Fibroblast of skin of scalp (primary cell): ENCODE measurements at places on chromosomes 13 and 19.
A peak's percentile ranks its signal among the peaks of the same experiment; 100 is the strongest.

- peak; percentile 42 for DNase-seq
Measured at GRCh38 chr19:29263305-29264135, 50.6 kb upstream of the UQCRFS1 start.

DNA sequence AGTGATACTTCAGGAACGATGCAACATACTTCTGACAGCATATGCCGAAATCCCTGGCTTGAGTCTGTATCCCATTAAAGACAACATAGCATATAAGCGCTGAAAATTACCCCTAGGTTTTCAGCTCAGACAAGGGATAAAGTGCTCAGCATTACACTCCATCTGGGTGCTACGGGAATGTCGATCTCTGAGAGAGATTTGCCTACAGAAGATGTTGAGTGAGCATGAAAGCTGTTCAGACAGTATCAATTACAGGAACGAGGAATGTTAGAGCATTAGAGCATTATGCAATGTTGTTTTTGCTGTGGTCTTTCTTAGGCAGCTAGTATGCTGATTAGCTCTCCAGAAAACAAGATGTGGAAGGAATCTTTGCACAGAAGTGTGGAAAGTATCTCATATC lies 484.5 kb downstream of the LIG4 start:
- peak; percentile 19 for DNase-seq

GRCh38 chr13:49183672-49184325 lies 36.3 kb upstream of the MLNR start:
- no peak for DNase-seq

DNA sequence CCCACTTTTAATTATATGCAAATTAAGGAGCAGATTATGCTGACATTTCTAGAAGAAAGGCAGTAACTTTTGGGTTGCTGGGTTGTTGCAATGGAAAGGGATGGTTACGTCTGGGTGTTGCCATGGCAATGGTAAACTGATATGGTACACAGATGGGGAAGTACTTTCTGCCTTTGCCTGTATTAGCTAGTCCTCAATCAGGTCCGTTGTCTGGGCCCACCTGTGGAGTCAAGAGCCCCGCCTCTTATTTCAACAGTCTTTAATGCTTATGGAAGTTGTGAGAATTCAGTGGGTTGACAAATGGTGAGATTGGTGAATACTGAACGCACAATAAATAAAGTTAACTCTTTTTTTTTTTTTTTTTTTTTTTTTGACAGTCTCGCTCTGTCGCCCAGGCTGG lies 30.6 kb upstream of the DPP9 start:
- no peak for DNase-seq

DNA sequence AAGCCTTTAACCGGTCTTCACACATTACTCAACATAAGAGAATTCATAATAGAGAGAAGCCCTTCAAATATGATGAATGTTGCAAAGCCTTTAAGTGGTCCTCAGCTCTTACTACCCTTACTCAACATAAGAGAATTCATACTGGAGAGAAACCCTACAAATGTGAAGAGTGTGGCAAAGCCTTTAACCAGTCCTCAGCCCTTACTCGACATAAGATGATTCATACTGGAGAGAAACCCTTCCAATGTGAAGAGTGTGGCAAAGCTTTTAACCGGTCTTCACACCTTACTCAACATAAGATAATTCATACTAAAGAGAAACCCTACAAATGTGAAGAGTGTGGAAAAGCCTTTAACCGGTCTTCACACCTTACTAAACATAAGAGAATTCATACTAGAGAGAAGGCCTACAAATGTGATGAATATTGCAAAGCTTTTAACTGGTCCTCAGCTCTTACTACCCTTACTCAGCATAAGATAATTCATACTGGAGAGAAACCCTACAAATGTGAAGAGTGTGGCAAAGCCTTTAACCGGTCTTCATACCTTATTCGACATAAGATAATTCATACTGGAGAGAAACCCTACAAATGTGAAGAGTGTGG lies 36.4 kb downstream of the ZNF257 start:
- DNase-seq = no peak
